Stimulated activated CD4-positive, alpha-beta T cell treated with anti-CD3 and anti-CD28 coated beads, Interleukin-1b, Interleukin-23, amount 100 ng/mL, for 1 hour (primary cell): ENCODE measurements at places on chromosomes 6 and 20.

GRCh38 chr6:147126618-147127022 is 77.6 kb upstream of the STXBP5 start:
- DNase-seq: no peak

- DNase-seq: no peak
Observed at GRCh38 chr6:93849857-93850256, 430.5 kb upstream of the EPHA7 start.

DNA sequence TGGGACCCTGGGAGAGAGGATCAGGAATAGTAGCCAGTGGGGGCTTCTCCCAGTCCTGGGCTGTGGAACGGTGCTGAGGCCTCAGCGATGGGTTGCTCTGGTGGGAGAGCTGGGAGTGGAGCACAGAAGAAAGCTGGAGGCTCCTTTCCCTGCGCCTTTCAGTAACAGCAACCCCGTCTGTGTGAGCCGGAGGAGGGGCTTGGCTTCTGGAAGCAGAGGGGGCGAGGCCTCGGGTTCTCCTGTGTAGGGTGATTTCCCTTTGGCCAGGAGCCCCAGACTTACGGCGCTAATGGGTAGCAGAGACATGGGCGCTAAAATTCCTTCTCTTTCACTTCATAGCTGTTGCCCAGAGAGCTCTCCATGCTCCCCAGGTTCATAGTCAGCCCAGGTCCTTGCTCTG is 55.0 kb downstream of the DAAM2 start:
- DNase-seq: no peak

GRCh38 chr6:77470983-77471382 is 7.7 kb upstream of the HTR1B start:
- DNase-seq: no peak

DNA sequence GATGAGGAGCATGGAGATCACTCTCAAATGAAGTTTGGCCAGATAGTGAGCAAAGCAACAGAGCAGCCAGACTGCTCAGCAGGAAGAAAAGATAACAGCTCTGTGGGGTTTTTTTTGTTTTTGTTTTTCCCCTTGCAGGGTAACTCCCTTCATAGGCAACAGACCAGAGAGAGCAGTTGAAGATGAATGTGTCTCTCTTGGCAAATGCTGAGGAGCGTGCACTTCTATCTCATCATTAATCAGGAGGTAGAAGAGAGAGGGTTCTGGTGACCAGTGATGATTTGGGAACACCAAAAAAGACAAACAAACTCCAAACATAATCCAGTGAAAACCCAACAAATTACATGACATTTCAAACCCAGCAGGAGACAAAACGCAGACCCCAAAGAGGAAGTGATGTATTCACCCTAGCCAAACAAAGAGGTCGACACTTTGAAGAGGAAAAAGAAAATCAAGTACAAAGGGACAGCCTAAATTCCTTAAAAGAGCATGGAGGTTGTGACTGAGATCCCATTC is 66.2 kb upstream of the RREB1 start:
- no peak for DNase-seq

DNA sequence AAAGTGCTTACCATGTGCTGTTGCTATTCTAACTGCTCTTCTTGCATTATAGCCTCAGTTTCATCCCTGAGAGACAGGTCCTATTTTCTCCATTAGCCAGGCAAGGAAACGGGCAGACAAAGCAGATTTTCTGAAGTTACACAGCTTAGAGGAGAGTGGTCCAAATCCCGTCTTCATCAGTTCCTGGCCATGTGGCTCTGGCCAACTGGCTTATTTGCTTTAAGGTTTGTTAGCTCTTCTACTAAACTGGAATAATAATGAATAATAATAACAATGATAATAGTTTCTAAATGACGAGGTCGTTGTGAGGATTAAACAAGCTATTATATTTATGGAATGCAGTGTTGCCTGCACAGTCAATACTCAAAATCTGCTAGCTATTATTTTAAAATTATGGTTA is 35.8 kb upstream of the BCAS1 start:
- no peak for DNase-seq
